ENCODE measurements at places on chromosomes 7 and 10.

DNA sequence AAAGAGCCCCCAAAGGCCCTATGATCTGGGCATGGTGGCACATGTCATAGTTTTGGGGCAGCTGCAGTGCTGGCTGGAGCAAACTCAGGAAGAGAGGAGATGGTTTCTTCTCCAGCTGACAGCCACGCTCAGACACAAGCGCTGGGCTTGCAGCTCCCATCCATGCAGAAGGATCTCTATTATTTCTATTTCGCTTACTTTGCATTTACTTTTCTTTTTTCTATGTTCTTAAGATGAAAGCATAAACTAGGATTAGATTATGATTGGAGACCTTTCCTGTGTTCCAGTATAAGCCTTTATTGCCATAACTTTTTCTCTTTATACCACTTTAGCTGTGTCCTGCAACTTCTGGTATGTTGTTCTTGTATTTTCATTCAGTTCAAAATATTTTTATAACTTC is 5.0 kb downstream of the JAKMIP3 start:
- peaks cover 17% of the 10 kb centered on the region for H3K4me1 ChIP-seq
- H3K27ac ChIP-seq: no peak overlapping the region

DNA sequence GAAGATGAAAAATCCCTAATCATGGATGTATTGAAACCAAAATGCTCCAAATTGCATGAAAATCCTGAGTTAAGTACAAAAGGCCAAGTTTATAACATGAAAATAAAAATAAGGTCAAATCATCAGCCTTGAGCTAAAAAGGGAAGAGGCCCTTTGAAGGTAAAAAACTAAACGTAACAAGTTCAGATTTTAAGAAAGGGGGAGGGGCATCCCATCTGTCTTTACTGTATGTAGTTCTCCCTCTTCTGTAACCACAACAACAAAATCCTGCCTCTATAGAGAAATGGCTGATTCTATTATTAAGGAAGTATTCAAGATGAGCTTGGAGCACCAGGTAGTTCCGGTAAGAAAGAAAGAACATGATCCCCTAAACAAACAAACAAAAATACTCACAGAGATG is 64.7 kb downstream of the TPK1 start:
- no peak overlapping the region for H3K4me3 ChIP-seq
- H3K27me3 ChIP-seq: no peaks in the 10 kb centered on the region
- no peaks in the 10 kb centered on the region for H3K4me1 ChIP-seq

GRCh38 chr7:141074162-141074991 is 513 bp downstream of the TMEM178B start:
- H3K36me3 ChIP-seq: no peaks in the 10 kb centered on the region
- H3K27ac ChIP-seq: no peak overlapping the region
- H3K4me3 ChIP-seq: peak overlapping the region; percentile 33
- peaks cover 64% of the 10 kb centered on the region for H3K27me3 ChIP-seq

DNA sequence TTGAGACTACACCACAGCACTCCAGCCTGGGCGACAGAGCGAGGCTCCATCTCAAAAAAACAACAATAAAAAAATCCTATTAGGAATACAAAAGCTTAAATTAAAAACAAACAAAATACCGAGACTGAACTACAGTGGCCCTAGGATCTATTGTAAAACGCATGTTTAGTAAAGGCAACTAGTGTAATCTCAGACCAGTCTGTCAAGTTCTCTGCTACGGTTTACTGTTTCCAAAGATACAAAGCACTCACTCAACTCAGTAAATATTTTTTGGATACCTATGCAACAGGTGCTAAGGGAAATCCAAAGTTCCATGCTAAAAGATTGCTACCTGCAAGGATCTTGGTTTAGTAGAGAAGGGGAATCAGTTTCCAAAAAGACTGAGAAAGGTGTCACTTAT is 3.4 kb upstream of the MIOS start:
- H3K27me3 ChIP-seq: no peaks in the 10 kb centered on the region
- no peak overlapping the region for H3K4me3 ChIP-seq
- no peak for DNase-seq
- H3K4me1 ChIP-seq: peaks cover 23% of the 10 kb centered on the region
- no peak overlapping the region for H3K27ac ChIP-seq

DNA sequence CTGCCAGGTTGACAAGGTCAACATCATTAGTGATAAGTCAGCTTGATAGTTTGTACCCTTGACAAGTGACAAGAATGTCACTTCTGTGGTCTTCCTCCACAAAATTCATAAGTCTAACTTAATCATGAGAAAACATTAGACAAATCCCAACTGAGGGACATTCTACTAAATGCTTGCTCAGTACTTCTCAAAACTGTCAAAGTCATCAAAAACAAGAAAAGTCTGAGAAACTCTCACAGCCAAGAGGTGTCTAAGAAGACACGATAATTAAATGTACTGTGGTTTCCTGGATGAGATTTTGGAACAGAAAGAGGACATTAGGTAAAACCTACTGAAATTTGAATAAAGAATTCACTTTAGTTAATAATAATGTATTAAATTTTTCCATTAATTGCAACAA is 29.8 kb upstream of the SLC16A12 start:
- no peak overlapping the region for H3K4me3 ChIP-seq
- H3K27me3 ChIP-seq: no peaks in the 10 kb centered on the region
- no peak overlapping the region for H3K27ac ChIP-seq
- no peak for DNase-seq
- H3K4me1 ChIP-seq: peaks cover 18% of the 10 kb centered on the region
